ENCODE measurements at places on chromosomes 2 and 18.

DNA sequence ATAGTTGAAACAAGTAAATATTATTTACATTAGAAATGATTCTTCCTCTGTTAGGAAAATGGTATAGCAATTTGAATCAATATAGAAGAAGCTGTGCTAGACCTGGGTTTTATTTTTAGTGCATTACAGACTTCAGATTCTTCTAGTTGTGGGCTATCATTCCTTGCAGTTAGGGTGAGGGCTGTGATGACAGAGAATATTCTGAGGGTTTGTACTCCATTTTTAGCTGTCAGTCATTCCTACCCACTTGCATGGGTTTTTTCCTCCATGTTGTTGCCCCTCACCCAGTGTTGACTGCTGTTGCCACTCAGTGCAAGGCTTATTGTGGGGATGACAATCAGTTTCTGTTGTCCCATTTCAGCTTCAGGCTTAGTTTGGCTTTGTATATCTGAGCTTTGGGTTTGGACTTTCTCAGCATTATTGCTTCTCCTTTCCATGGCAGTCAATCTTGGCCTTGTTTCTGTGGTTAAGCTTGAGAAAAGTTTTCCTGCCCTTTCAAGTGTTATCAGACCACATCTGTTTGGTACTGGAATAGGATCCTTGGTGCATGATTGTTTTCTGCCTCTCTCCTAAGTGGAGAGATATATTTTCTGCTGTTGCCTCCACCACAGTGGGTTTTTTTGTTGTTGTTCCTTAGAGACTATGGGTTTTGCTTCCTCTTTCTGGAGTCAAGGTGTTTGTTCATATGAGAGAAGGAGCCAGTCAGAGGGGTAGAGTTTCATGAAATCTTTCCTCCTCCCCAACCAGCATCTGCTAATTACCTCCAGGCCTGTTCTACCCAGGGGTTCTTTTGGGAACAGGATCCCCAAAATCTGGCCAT is 312.7 kb upstream of the CWC22 start:
- no peak for DNase-seq

GRCh38 chr2:24915175-24915574 is 4.9 kb downstream of the ADCY3 start:
- peak; percentile 31 for DNase-seq

DNA sequence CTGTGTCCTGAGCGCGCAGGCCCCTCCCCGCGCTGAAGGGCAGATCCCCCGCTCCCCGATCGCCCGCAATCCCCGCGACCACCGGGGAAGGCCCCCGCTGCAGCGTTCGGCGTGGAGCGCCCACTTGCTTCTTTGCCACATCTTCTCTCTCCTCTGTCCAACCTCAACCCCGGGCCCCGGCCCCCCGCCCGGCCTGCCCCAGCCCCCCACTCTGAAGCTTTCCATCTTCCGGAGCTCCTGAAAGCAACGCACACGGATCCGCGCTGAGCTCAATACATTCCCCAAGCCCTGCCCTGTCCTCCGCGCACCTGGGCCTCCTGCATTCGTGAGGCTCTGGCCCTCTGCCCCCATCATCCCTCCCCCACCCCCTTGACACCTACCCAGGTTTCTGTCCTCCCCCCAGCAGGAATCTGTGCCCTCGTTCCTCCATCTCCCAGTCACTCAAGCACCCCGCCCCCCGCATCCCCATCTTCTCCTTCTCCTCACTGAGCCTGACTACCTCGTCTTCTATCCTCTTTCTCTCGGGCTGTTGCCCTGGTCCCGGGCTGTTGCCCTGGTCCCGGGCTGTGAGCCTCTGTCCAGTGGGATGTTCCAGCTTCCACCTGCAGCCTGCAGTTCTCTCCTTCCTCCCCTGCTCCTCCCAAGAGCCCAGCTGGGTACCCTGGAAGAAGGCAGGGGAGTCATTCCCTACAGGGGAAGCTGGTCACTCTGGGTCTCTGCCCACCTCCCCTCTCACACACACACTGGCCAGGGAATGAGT is 7.8 kb downstream of the SPEG start:
- no peak for DNase-seq

DNA sequence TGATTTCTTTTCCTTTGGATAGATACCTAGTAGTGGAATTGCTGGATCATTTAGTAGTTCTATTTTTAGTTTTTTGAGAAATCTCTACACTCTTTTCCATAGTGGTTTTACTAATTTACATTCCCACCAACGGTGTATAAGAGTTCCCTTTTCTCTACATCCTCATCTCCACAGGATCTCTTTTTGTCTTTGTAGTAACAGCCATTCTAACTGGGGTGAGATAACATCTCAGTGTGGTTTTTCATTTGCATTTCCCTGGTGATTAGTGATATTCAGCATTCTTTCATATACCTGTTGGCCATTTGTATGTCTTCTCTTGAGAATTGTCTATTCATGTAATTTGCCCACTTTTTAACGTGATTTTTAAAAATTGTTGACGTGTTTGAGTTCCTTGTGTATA is 13.8 kb downstream of the RFTN2 start:
- no peak for DNase-seq

GRCh38 chr18:58297198-58297597 is 253.2 kb downstream of the NEDD4L start:
- DNase-seq: no peak

GRCh38 chr2:45726188-45726587 is 74.7 kb downstream of the PRKCE start:
- no peak for DNase-seq

GRCh38 chr2:64945973-64946768 is 43.0 kb upstream of the SLC1A4 start:
- DNase-seq: peak; percentile 93
